Cerebellar cortex (tissue), 1 donor: ENCODE measurements at places on chromosomes 11 and 22.

DNA sequence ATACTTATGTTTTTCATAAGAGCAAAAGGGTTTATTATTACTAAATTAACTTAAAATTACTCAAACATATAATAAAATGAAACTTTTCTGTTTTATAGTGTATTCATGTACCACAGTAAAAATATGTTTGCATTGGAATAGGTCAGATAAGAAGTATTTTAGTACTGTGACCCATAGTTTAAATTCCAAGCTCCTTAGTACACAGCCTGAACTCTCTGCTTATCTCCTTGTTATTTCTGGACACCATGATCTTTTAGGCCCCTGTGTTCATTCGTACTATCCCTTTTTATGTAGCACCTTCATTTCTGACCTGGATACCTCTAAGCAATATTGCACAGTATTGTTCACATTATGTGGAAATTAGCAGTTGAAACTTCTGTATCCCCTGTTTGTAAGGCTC, 296.7 kb upstream of the SYN3 start:
- no peak for DNase-seq

DNA sequence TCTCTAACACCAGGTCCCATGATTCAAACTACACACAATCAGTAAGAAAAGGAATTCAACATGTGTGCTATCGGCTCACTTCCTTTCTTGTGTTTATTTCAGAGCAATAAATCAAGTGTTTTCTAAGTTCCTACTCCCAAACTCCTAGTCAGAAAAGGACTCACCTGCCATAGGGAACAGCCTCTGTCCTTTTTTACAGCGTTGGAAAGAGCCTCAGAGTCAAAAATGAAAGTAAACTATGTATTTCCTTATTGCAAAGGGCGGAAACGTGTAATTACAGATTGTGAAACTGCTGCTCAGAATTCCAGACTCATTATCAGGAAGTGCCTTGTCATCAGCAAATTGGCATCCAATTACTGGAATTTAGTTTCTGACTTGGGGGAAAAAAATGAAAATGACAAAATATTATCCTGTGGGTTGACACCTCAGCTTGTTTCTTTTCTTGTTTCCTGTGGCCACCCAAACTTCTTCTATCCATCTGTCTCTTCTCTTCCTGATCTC, at the start of gene CASP4:
CASP4 (minus strand) TSS at position 220 of the 501 bp plus-strand sequence; CDS start at position 171, 49 bp downstream.
- no peak for DNase-seq

- DNase-seq, result peak; percentile 16
Observed at GRCh38 chr22:26589367-26589844, 526 bp downstream of the TPST2 start.

GRCh38 chr11:47571895-47572294, 6.5 kb downstream of the PTPMT1 start:
- DNase-seq, result no peak

GRCh38 chr11:22769081-22769480, 60.5 kb downstream of the SVIP start:
- DNase-seq, result no peak

DNA sequence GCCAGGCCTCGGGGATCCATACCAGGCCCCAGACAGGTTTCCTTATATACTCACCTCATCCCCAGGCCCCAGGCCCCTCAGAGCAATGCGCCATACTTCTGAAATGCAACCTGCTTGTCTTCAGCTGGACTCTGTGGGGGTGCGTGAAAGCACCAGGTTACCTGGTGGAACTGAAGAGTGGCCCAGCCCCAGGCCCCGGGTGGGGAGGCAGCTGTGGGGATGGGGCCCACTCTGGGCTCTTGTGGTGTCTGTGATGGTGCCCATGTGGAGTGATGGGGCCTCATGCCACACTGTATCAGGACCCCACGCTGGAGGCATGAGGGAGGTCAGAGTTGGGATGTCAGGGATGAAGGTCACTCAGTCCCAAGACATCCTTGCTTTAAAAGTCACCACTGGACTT, 999.0 kb downstream of the BRD1 start:
- no peak for DNase-seq

DNA sequence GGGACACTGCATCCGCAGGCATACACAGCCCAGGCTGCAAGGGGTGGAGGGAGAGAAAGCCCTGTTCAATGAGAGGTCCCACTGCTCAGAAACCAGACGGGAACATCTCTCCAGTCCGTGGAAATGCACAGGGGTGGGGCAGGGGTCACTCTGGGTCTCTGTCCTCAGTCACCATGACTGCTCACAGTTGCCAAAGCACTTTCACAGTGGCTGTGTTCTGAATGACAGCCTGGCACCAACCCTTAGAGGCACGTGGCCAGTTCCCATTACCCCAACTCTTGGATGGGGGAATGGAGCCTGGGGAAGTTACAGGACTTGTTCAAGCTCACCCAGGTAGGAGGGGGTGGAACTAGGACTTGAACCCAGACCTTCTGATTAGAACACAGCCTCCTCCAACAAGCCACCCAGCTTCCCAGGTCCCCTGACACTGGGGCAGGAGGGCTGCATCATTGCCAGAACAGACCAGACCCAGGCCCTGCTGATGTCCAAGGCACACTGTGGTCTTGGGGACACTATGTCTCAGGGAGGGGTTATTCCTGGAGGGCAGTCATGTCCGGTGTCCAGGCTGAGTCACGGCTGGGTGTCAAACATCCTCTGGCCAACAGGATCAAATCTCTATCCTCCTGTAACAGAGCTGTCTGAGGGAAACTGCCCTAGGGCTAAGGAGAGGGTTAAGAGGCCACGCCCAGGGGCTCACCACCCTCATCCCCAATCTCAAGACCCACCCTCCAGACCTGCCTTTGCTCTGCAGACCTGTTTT, 8.2 kb downstream of the ZNF70 start:
- DNase-seq, result no peak

GRCh38 chr11:88345408-88345807, 7.9 kb upstream of the CTSC start:
- no peak for DNase-seq

DNA sequence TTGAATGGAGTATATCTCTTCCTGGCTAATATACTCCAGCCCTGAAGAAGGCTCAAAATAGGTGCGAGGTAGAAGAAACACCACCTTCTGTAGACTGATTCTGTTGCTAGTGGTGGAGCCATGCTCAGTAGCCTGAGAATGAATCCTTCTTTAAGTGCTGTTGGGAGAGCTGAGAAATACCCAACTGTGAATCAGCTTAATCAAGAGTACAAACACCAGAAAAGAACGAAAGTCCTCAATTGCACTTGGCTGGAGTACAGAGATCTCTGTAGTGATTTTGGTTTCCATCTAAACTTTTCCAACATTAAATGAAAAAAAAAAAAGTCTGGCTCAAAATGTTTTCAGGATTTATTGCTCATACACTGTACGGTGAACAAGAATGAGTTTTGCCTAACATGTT, 619.1 kb downstream of the METTL15 start:
- no peak for DNase-seq

DNA sequence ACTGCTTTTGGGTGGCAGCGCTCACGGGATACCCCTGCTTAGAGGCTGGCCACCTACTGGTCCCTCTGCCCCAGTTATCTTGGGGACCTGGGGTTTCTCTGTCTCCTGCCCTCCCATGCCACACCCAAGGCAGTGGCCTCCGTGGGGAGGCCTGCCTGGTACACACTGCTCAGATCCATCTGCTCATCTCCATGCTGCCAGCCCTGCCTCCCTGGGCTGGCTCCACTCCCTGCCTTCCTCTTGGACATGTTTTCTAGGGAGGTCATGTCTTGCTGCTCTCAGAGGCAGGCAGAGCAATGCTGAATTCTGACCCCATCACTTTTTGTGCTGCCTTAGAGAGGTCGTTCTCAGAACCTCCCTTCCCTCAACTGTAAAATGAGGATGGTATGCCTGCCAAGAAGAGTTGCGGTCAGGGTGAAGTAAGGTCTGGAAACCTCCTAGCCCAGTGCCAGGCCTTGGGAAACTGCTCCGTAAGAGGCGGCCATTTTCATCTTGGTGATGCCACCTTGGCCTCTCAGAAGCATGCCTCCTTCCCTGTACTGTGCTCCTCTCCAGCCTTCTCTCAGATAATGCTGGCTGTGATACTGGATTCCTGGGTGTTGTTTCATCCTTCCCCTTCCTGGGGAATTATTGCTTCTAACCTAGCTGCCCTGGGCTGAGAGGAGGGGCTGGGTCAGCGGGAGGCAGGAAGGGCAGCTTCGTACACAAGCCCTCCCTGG, 186.4 kb upstream of the ZBED5 start:
- peak; percentile 92 for DNase-seq

DNA sequence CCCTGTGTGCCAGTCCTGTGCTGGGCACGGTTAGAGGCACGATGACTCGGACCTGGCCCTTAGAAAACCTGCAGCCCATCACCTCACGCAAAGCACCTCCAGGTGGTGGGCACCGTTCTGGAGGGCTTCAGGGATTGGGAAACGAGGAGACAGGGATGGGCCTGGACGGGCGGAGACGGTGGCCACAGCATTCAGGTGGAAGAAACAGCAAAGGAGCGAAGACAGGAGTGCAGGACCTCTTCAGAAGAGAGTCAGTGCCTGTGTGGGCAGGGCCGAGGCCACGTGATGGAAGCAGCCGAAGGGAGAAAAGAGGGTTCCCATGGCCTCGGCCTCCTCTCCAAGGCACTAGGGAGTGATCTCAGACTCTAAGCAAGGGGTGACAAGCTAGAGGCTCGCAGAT, 8.1 kb upstream of the SLC22A12 start:
- DNase-seq, result no peak

GRCh38 chr22:38193580-38193979, 8.2 kb upstream of the MAFF start:
- DNase-seq, result no peak

GRCh38 chr11:57164317-57164716, 17.4 kb upstream of the LRRC55 start:
- DNase-seq, result no peak

- peak; percentile 6 for DNase-seq
Observed at GRCh38 chr11:57001674-57002401, 13.1 kb downstream of the OR5AK2 start.

DNA sequence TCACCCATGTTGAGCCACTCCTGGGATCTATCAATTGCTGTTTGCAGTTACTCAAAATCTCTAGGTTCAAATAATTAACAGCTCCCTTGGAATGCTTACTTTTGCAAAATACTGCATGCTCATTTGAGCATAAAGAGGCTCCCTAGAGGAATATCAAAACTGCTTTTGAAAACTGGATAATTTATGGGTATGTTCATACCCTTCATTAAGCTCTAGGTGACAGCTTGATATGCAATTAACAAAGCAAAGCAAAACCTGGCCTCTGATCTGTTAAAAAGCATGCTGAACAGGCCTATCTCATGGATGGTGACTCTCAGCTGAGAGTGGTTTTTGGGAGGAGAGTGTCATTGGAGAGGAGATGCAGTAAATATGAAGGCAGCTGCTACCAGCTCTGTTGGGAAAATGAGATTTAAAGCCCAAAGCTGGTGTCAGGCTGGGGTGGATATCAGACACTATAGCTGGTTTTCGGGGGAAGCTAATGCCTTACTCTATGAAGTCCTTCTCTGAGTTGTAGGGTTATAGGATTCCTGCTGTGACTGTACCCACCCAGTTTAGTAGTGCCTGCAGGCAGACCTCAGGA, 110.9 kb downstream of the RASSF10 start:
- DNase-seq, result no peak

DNA sequence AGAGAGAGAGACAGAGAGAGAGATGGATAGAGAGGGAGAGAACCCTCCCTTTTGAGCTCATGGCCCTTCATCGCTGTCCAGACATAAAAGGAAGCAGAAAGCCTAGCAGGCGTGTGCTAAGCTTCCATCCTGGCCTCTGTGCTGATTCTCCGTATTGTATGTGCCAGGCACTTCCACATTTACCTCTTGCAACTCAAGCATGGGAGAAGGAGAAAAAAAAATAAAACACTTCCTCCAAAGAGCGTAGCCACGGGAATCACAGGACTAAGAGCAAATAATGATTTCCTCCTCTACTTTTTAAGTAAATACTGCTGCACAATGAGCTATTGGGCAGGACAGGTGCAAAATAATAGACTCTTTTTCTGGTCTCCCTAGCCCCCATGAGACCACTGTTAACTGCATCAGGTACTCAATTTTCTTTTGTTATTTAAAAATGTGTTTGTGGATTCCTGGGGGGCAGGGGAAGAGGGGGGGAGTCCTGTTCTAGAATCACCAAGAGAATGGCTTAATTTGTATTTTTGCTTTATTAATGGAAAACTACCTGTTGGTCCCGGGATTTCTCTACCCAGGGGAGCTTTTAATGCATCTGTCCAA, 154.3 kb downstream of the NXPE2 start:
- no peak for DNase-seq

DNA sequence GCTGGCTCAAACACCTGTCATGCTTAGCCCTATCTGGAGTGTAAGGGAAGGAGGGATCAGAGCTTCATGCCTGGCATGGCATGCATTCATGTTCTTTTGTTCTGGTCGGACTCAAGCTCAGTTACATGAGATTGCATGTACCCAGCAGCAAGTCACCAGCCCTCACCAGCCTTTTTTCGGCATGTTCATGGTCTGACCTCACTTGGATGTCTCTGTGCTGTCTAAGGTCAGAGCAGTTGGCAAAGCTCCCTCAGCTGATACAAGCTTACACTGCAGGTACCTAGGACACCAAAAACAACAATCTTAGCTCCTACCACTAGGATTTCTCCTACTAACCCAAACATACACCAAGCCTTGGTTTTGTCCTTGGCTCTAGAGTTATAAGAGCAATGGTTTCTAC, 152.6 kb downstream of the BARX2 start:
- DNase-seq, result no peak

- no peak for DNase-seq
Observed at GRCh38 chr11:102438311-102439062, 14.1 kb downstream of the TMEM123 start.

DNA sequence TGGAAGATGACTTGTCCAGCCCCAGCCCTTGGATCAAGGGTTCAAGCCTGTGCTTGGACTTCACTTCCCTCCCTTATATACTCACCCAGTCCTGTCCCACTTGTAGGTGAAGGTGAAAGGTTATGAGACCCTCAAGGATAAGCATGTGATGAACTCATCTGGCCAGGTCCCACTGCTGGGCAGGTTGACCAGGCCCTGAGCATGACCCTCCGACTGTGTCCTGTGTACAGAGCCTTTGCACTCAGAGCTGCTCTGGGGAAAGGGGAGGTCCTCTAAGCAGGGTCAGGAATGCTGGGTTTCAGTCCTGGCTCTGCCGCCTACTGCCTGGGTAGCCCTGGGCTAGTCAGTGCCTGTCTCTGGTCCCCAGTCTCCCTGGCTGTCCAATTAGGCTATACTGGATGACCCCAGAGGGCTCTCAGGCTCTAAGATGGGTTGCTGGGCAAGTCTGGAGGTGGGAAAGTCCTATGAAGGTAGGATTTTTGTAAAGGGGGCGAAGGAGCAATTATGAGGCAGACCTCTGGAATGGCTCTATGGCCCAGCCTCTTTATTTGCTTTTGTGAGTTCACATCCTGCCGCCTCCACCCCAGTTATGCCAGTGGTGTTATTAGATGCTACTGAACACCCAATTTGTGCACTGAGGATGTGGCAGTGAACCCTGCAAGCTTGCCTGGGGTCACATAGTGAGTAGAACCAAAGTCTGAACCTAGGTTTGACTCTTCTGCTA, 14.1 kb downstream of the DGAT2 start:
- no peak for DNase-seq

GRCh38 chr11:78878631-78879030, 304.0 kb upstream of the NARS2 start:
- DNase-seq, result no peak

- DNase-seq, result no peak
Observed at GRCh38 chr11:78290293-78291176, 101.8 kb downstream of the USP35 start.
